D721Med (cell line): ENCODE measurements at places on chromosomes 7 and 10.

DNA sequence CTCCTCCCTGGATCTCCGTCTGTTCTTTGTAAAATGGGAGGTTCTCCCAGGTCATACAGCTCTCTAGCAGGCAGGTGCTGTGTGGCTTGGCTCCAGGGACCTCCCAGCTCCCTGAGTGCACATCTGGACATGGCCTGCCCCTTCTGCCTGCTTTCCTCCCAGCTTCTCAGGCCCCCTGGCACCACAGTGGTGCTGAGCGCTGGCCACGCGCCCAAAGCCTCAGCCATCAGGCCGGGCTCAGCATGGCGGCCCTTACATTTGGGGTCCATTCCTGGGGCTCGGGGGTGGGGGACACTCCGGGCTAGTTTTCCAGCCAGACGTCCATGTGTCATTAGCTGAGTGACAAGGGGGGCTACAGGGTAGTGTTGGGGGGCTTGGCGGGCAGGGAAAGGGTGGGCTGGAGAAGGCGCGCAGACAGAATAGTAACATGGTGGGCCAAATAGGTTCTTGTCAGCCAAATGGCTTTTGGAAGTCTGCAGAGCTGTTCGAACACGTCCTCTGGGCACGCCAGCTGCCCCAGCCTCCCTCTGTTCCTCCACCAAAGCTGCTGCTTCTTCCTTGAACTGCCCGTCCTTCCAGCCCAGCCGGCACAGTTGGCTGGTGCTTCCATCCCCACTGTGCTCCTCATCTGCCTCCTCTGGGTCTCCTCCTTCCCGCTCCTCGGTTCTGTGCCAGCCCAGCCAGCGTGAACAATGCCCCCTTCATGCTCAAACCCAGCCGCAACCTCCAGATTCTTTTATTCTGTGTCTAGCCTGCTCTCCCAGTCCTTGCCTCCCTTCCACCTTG lies 65.9 kb downstream of the GOLGA7B start:
- DNase-seq = no peak

GRCh38 chr10:121240011-121240410 lies 358.2 kb downstream of the FGFR2 start:
- no peak for DNase-seq

DNA sequence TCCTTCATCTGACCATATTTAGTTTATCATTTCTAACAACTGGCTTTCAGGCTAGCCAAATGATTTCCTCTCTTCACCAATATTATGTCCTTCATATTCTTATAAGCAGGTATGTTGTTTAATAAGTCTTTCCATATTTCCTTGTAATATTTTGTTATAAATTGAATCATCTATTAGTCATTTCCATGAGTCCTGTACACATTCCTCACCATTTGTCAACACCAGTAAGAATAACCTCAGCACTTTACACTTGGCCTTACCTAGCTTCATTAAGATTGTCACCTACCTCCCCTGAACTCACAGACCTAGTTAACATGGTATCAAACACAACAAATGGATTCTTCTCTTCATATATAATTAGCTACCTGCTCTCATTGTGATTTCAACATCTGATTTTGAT lies 282.3 kb downstream of the SEMA3D start:
- no peak for DNase-seq

DNA sequence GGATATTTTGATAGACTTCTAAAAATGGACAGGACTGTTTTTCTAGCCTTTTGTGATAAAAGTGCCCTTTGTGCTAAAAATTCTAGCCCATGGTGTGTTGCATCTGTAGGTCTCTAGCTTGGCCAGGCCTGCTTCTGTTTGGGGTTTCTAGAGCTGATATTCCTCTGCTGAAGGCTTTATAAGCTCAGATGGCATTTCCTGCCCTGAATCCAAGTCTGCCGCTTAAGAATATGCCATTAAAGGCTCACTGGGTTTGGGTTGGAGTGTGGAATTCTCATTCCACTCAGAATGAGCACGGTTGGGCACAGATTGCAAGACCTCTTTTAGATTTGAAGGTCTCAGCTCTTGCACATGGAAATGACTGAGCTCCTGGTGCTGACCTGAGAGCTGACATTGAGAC lies 49.4 kb upstream of the IGFBP3 start:
- DNase-seq = no peak

- DNase-seq = peak; percentile 26
Measured at GRCh38 chr7:23117841-23118240, 12.3 kb downstream of the KLHL7 start.

DNA sequence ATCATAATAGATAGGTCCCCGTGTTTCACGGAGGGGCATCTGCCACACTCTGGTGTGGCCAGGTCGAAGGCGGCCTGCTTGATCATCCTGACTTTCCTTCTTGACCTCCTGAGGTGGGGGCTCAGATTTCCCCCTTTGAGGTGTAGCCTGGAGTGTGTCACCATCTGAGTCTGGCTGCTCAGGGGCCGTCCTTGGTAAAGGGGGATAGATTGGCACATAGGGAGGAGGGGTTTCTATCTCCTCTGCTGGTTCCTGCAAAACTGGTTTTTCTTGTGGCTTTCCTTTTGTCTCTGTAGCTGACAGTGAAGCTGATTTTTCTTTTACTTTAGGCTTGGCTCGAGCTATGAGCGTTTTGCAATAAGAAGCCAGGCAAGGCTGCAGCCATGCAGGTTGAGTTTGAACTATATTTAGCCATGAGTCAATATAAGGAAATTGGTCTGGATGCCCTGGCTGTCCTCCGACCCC lies 7.1 kb upstream of the ZNF117 start:
- no peak for DNase-seq

- no peak for DNase-seq
Measured at GRCh38 chr10:102673819-102674511, 29.7 kb downstream of the TRIM8 start.

GRCh38 chr10:87829986-87830729 lies 12.1 kb upstream of the ATAD1 start:
- no peak for DNase-seq

DNA sequence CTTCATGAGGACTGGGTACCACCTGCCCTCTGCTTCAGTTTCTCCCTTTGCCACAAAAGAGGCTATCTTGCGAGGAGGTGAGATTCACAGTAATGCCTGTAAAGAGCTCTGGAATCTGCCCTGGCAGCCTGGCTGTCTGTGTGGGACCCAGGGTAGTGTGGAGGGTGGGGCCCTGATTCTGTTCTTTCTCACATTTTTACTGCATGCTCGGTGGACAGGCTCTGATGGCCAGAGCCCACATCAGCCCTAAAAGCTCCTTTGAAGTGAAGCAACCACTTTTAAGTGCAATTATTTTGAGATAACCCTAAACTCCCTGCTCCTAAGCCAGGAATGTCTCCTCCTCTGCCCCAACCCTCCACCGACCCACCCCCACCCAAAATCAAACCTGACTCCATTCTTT lies 92.1 kb upstream of the PODXL start:
- no peak for DNase-seq

GRCh38 chr7:76133839-76134238 lies 67.9 kb upstream of the SRRM3 start:
- DNase-seq = no peak

DNA sequence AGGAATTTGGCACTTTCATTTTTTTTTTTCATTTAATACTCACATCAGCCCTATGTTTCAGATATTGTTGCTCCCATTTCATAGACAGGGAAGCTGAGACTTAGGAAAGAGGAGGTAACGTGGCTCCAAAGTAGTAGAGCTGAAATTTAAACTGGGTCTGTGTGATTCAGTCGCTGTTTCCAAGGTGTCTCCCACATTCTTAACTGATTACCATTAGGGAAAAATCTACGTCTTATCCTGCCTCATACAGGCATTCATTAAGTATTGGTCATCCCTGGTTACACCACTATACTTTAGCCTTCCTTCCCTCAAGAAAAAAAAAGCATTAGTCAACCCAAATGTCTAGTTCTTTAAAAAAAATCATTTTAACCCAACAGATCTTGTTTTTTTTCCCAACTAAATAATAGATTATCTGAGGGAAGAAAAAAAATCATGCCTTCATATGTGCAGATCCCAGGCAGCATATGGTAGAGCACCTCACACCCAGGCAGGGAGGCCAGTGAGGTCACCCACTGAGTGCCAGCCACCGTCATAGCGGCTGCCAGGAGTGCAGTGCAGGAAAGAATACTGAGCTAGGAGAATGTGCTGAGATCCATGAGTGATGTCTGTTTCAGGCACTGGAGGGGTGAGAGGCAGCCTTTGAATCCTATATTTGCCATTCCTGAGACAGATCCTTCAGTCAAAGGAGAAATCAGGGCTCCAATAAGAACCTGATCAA lies 59.0 kb upstream of the SORCS3 start:
- DNase-seq = no peak

DNA sequence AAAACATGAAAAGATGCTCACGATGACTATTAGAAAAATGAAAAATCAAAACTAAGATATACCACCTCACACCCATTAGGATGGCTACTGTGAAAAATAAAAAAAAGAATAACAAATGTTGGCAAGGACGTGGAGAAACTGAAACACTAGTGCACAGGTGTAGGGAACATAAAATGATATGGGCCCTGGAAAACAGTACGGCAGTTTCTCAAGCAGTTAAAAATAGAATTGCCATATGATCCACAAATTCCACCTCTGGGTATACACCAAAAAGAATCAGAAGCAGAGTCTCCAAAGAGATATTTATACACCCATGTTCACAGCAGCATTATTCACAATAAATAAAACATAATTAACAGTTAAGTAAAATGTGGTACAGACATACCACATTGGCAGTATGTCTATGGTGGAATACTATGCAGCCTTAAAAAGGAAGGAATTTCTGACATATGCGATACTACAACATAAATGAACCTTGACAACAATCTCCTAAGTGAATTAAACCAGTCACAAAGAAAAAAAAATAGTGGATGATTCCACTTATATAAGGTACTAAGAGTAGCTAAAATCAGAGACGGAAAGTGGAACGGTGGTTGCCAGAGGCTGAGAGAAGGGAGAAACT lies 69.7 kb downstream of the KMT2C start:
- no peak for DNase-seq

DNA sequence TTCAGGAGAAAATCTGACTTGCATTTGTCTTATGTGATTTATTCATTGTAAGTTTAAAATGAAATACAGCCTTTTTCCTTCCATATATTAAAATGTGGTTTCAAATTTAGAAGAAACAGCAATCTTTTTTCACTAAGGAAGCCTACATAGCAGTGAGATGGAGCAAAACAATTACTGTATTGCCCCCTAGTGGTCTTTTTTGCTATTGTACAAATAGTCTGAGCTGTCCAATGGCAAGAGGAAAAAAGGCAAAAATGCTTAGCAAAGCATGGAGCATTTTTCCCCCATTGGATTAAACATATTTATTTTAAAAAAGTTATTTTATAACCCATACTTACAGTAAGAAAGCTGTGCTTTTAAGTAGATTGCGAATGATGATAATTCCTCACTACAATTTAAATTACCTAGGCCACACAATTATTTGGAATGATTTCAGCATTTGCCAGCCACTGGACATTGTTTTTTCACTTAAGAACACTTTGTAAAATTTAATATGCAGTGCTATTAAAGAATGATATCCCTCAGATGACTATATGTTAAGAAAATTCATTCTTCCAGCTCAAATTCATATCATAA lies 119.5 kb downstream of the CPED1 start:
- DNase-seq = no peak

GRCh38 chr10:5971315-5971832 lies 6.0 kb downstream of the IL15RA start:
- DNase-seq = no peak

DNA sequence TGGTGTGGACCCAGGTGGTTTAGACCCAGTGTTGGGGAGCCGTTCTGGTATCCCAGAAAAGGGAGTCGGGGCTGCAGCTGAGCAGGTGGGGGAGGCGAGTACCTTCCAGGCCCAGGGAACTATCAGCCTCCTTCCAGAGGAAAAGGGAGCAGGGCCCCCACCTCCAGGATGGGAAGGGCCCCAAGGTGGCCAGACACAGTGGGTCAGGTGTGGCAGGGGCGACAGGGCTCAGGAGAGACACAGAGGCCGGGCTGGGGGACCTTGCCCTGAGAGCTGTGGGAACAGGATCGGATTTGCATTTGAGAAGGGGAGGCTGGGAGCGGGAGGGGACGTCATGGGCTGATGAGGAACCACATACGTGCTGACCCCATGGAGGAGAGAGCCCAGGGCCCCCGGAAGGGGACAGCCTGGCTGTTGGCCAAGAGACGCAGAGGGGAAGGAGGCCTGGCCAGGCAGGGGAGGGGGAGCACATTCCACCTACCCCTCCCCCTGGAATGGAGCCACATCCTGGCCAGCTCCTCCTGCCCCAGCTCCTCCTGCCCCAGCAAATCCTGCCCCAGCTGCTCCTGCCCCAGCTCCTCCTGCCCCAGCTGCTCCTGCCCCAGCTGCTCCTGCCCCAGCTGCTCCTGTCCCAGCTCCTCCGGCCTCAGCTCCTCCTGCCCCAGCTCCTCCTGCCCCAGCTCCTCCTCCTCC lies 9.7 kb upstream of the TTYH3 start:
- DNase-seq = no peak

GRCh38 chr7:44284216-44284615 lies 41.2 kb downstream of the CAMK2B start:
- no peak for DNase-seq

- no peak for DNase-seq
Measured at GRCh38 chr10:118838364-118838763, 83.6 kb upstream of the CACUL1 start.

GRCh38 chr7:83267141-83267631 lies 104.5 kb upstream of the PCLO start:
- no peak for DNase-seq

- DNase-seq = no peak
Measured at GRCh38 chr7:50729962-50730361, 52.7 kb downstream of the GRB10 start.

- no peak for DNase-seq
Measured at GRCh38 chr7:84105586-84105985, 89.0 kb downstream of the SEMA3A start.

DNA sequence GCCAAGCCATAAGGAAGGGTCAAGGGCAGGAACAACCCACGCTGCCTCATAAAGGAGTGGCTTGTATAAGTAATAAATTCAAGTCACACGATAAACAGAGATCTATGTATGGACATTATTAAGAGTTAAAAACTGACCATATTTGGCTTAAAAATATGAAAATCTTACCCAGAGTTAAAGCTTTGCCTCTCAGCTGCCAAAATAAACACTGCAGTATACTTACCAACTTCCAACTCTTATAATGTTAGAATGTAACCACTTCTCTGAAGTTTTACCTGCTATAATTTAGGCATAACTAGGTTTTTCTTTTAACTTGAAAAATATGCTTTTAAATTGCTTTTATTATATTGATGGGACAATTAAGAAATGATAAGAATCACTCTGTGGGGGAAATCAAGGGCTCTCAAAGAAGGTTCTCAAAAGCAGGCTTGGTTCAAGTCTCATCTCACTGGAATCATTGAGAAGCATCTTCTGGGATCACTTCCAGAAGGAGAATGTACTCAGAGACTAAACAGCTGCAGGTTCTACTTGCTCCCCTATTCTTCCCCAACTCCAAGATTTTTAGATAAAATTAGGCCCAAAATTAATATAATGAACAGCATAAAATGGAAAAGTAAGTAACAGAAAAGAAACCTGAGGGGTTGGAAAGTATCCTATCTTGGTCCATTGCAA lies 16.1 kb upstream of the CAV2 start:
- no peak for DNase-seq

DNA sequence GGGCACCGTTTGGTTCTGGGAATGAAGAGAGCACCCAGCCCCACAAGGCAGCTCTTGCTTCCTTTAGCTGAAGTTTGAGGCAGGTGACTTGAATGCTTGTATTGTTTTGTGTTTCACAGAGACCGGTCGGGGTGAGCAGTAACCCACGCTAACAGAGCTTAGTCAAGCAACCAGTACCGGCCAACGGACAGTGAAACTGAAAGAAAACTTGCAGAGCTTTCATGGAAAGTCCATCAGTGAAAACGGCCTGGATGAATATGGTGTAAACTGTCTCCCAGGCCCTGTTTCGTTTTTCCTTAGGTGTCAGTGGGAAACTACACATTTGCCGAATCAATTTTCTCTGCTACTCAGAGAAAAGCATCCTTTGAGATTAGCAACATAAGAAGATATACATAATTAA lies 101.1 kb downstream of the LYZL1 start:
- DNase-seq = no peak
